Immature natural killer cell (primary cell): ENCODE measurements at places on chromosomes 4 and X.
A peak's percentile ranks its signal among the peaks of the same experiment; 100 is the strongest.

DNA sequence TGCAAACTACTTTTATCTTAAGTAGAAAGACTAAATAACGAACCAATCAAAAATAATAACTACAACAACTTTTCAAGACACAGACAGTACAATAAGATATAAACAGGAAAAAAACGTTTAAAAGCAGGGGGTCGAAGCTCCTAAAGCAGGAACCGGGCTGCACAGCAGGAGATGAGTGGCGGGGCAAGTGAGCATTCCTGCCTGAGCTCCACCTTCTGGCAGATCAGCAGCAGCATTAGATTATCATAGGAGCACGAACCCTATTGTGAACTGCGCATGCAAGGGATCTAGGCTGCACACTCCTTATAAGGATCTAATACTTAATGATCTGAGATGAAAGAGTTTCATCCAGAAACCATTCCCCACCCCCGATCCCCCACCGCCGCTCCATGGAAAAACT, 146.2 kb downstream of the TEX11 start:
- no peaks in the 10 kb centered on the region for H3K36me3 ChIP-seq
- H3K27me3 ChIP-seq, result peaks cover 24% of the 10 kb centered on the region
- H3K27ac ChIP-seq, result no peak overlapping the region
- H3K4me1 ChIP-seq, result no peaks in the 10 kb centered on the region
- no peak overlapping the region for H3K4me3 ChIP-seq

DNA sequence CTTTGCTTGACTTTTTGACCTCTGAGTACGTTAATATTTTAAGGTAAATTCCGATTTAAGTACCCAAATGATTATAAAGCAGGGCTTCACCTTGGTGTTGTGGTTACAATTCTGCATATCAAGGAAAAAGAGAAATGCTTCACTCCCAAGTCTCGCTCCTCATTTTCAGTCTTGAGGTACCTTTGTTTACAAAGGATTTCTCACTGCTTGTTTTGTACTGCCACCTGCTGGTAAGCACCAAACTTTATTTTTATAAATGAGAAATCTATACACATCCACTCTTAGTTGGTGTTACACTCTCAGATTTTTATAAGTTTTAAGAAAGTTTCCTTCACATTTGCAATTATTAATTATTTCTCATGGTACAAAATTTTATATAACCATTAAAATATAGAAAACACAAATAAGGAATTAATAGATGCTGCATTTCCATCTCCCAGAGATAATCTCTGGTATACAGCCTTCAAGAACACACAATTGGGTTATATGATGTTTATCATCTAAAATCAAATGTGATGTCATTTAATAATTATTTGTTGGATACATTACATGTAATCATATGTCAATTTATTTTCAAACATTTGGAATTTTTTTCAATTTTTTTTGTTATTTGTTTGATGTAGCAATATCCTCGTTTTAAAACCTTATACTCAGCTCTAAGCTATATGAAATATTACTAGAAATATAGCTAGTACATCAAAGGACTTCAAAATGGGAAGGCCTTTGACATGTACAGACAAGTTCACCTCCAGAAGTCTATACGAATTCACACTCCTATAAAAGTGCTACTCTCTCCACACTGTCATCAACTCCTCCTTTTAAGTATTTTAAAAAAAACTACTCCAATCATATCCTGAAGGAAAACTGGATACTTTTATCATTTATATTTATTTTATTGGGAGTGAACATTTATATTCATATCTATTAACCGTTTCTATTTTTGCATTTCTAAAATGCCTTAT, 179.9 kb downstream of the KCNIP4 start:
- no peak for DNase-seq
- no peak overlapping the region for H3K4me3 ChIP-seq
- H3K36me3 ChIP-seq, result no peaks in the 10 kb centered on the region
- no peak overlapping the region for H3K27ac ChIP-seq
- no peaks in the 10 kb centered on the region for H3K4me1 ChIP-seq

DNA sequence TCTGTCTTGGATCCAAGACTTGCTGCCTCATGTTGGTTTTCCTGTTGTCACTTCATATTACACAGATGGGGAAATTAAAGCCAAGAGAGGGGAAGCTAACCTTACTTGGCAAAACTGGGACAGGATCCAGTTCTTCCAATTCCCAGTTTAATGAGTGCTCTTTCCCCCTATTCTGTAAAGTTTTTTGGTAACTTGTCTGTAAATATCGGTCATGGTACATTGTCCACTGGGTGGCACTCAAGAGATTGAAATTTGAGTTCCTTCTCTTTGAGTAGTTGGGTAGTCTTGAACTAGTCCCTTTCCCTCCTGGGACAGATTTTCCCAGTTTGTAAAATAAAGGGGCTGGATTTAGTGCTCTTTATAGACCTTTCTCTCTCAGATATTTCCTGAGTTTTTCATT, 12.4 kb upstream of the EOLA2 start:
- no peaks in the 10 kb centered on the region for H3K27me3 ChIP-seq
- DNase-seq, result peak; percentile 19
- no peaks in the 10 kb centered on the region for H3K36me3 ChIP-seq
- no peak overlapping the region for H3K27ac ChIP-seq

DNA sequence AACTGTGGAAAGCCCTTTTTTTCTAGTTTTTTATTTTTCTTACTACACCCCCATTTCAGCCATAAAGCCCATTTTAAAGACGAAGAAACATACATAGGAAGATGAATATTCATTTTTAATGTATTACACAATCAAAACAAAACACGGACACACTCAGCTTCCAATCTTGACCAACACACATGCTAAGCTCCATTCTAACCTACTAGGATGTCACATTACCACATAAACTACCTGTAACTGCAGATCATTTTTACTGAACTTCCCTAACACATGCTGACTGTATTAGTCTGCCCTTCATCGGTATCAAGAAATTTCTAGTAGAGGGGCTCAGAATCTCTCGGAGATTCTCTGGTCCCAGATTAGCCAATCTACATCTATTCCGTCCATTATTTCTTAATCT, 1.8 kb downstream of the CCNI start:
- no peak overlapping the region for H3K4me3 ChIP-seq
- H3K27me3 ChIP-seq, result peaks cover 20% of the 10 kb centered on the region
- no peak for DNase-seq
- H3K4me1 ChIP-seq, result peaks cover 54% of the 10 kb centered on the region

DNA sequence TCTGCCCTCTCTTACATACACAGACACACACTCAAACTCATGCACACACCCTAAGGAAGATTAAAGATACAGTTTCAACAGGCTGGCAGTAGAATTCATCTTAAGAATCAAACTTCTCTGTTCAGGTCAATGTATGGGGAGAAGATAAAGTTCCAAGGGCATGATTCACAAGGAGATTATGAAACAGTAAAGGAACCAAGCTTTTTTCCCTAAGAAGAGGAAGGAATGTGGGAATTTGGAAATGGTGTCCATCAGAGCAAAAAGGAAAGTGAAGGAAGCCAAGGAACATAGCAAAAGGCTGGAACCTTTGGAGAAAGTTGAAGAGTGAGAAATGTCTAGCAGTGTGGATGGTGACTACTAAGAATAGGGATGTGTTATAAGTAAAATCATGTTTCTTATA, 191.0 kb upstream of the NPY2R start:
- no peaks in the 10 kb centered on the region for H3K4me1 ChIP-seq
- H3K4me3 ChIP-seq, result no peak overlapping the region
- H3K27me3 ChIP-seq, result peaks cover 1% of the 10 kb centered on the region
- no peak for DNase-seq
- no peak overlapping the region for H3K27ac ChIP-seq

DNA sequence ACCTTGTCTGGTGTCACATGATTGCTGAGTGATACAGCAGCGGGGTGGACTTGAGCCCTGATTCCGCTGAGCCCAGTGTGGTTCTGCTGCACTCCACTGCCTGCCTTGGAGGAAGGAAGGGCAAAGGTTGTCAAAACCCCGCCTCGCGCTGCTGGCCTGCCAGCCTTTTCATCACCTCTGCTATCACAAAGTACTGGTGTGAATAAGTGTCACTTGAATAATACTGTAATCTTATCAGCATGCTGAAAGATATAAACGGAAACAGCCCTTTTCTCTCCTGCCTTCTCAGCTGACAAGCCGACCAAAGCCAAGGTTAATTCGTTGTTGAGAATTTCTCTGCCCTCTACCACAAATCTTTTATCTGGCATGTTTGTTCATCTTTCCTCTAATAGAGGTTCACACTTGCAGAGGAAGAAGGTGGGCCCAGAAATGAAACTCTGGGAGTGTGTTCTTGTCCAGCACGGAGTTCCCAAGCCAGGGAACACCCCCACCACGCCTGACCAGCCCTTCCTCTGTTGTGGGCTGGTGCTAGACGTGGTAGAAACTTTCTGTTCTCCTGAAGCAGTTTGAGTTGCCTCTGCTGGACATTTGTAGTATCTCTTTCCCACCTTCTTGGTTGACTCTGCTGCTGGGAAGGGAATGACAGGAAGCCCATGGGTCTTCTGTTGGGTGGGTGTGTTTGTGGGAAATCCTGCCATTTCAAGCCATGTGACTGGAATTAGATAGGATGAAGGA, 21.5 kb downstream of the FHDC1 start:
- H3K4me3 ChIP-seq, result peak overlapping the region; percentile 58
- no peaks in the 10 kb centered on the region for H3K36me3 ChIP-seq
- peak; percentile 34 for DNase-seq
- no peaks in the 10 kb centered on the region for H3K27me3 ChIP-seq
- peak overlapping the region; percentile 79 for H3K27ac ChIP-seq

DNA sequence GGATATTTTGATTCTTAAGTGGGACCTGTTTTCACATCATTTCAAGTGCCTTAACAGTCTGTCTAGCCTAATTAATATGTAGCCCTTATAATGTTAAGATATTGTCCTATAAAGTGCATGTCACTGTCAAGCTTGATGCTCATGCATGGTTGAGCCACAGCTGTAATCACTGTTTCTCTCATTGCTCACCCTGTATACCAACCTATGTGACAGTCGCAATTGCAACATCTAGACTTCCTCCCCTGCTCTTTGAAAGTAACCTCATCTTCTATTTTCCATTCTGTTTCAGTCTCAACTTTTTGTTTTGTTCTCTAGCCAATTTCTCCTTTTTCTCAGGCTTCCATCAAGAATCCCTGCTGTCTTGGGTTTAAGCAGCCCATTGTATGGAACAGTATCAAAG, 24.4 kb upstream of the MSL3 start:
- H3K36me3 ChIP-seq, result no peaks in the 10 kb centered on the region
- no peak for DNase-seq
- H3K27me3 ChIP-seq, result peaks cover 17% of the 10 kb centered on the region
- no peaks in the 10 kb centered on the region for H3K4me1 ChIP-seq

- H3K27ac ChIP-seq, result no peak overlapping the region
- no peak overlapping the region for H3K4me3 ChIP-seq
- no peaks in the 10 kb centered on the region for H3K27me3 ChIP-seq
- no peaks in the 10 kb centered on the region for H3K4me1 ChIP-seq
- H3K36me3 ChIP-seq, result peaks cover 7% of the 10 kb centered on the region
Observed at GRCh38 chrX:155899366-155899765, 18.2 kb downstream of the VAMP7 start.

GRCh38 chr4:170827562-170828274, 738.0 kb upstream of the AADAT start:
- H3K27ac ChIP-seq, result no peak overlapping the region
- no peak for DNase-seq
- no peaks in the 10 kb centered on the region for H3K36me3 ChIP-seq
- no peaks in the 10 kb centered on the region for H3K4me1 ChIP-seq

GRCh38 chrX:115337491-115338144, 48.1 kb downstream of the LUZP4 start:
- no peak for DNase-seq
- no peaks in the 10 kb centered on the region for H3K27me3 ChIP-seq
- H3K4me1 ChIP-seq, result no peaks in the 10 kb centered on the region

GRCh38 chr4:123536225-123536624, 139.6 kb downstream of the SPRY1 start:
- H3K4me1 ChIP-seq, result peaks cover 31% of the 10 kb centered on the region
- H3K4me3 ChIP-seq, result peak overlapping the region; percentile 32
- no peak for DNase-seq

DNA sequence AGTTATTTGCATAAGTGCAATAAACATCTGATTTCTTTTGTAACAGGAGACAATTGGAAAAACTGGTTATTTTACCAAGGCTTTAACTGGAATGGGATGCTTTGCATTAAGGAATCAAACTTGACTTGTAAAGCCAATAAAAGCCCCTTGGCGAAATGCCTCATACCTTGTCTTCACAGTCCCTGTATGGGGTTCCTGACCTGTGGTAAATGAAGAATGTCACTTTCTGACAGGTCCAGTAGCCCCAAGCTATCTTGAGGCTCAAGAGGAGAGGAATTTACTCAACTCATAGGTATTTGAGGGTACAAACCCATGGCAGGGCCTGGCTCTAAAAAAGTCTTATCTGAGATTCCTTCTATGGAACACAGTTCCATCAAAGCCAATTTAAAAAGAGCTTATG, 78.0 kb downstream of the ACOX3 start:
- no peak for DNase-seq
- H3K4me1 ChIP-seq, result no peaks in the 10 kb centered on the region
- H3K27ac ChIP-seq, result no peak overlapping the region
- H3K36me3 ChIP-seq, result peaks cover 15% of the 10 kb centered on the region
- peaks cover 9% of the 10 kb centered on the region for H3K27me3 ChIP-seq

GRCh38 chr4:104751468-104751867, 256.8 kb upstream of the CXXC4 start:
- H3K27me3 ChIP-seq, result peaks cover 3% of the 10 kb centered on the region
- DNase-seq, result no peak
- no peaks in the 10 kb centered on the region for H3K36me3 ChIP-seq
- no peak overlapping the region for H3K27ac ChIP-seq
- H3K4me3 ChIP-seq, result no peak overlapping the region
- no peaks in the 10 kb centered on the region for H3K4me1 ChIP-seq

DNA sequence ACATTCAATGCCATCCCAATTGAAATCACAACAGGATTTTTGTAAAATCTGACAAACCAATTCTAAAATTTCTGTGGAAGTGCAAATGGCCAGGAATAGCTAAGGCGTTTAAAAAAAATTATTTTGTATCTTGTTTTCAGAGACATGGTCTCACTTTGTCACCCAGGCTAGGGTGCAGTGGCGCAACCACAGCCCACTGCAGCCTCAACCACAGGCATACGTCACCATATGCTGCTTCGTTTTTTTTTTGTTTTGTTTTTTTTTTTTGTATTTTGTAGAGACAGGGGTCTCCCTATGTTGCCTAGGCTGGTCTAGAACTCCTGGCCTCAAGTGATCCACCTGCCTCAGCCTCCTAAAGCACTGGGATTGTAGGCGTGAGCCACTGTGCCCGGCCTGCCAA, 24.5 kb downstream of the ZNF41 start:
- peak overlapping the region; percentile 67 for H3K4me3 ChIP-seq
- H3K27me3 ChIP-seq, result peaks cover 5% of the 10 kb centered on the region
- peaks cover 6% of the 10 kb centered on the region for H3K36me3 ChIP-seq
- H3K4me1 ChIP-seq, result peaks cover 20% of the 10 kb centered on the region
